Stimulated activated CD4-positive, alpha-beta T cell treated with anti-CD3 and anti-CD28 coated beads, Interleukin-1b, Interleukin-23, amount 100 ng/mL, for 1 hour (primary cell): ENCODE measurements at places on chromosomes 1 and 21.

DNA sequence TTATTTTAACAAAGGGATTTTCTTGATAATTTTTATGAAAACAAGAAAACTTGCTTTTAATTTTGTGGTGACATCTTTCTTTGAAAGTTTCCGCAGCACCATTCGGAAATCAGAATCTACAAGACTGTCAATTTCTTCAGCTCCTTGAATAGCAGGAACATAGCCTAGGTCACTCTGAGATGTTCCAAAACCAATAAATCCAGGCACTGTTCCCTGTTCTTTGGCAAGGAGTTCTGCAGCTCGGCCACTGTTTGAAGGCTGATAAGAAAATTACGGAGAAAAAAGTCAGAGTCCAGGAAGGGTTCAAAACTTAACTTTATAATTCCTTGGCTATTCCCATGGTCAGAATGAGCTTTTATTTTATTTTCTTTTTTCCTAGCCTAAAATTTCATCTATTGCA, 6.0 kb downstream of the LTN1 start:
- DNase-seq = no peak

GRCh38 chr1:31595836-31596736, 19.8 kb downstream of the TINAGL1 start:
- DNase-seq = no peak

- no peak for DNase-seq
These were observed 17.2 kb downstream of the KIF26B start for GRCh38 chr1:245172026-245172425.

- DNase-seq = no peak
These were observed 37.9 kb upstream of the RHOU start for GRCh38 chr1:228697207-228698016.

GRCh38 chr1:46569884-46570725, 18.7 kb upstream of the KNCN start:
- no peak for DNase-seq

GRCh38 chr21:17537299-17537698, 24.5 kb downstream of the CXADR start:
- no peak for DNase-seq

- no peak for DNase-seq
These were observed 27.5 kb downstream of the SERTAD4 start for GRCh38 chr1:210260096-210260495.

DNA sequence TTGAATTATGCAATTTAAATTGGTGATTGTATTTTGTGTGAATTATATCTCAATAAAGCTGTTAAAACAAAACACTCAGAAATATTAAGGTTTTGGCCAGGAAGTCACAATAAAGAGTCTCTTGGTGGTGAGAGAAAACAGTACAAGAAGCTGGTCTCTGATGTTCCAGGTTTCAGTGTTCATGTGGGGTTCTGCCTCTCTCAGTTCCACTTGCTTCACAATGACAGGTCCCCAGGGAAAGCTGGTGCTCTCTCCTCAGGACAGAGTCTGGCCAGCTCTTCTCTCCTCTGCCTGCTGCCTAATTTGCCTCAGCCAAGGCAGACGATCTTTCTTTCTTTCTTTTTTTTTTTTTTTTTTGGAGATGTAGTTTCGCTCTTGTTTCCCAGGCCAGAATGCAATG, 342.9 kb upstream of the PLXNA2 start:
- DNase-seq = no peak

DNA sequence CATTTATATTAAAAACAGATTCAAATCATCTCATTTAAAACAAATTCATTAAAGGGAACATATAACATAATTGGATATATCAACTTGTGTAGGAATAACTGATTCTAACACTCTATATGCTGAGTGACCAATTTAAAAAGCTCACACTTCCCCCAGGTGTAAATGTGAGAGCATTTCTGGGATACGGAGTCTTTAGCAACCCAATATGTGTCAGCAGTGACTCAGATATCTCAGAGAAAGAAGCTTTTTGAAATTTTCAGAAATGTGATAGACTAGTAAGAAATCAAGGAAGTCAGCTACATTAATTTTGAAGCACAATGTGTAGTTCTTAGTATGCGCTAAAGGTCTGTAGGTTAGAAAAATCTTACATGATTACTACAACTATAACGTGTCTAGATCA, 87.9 kb upstream of the SERTAD4 start:
- no peak for DNase-seq

DNA sequence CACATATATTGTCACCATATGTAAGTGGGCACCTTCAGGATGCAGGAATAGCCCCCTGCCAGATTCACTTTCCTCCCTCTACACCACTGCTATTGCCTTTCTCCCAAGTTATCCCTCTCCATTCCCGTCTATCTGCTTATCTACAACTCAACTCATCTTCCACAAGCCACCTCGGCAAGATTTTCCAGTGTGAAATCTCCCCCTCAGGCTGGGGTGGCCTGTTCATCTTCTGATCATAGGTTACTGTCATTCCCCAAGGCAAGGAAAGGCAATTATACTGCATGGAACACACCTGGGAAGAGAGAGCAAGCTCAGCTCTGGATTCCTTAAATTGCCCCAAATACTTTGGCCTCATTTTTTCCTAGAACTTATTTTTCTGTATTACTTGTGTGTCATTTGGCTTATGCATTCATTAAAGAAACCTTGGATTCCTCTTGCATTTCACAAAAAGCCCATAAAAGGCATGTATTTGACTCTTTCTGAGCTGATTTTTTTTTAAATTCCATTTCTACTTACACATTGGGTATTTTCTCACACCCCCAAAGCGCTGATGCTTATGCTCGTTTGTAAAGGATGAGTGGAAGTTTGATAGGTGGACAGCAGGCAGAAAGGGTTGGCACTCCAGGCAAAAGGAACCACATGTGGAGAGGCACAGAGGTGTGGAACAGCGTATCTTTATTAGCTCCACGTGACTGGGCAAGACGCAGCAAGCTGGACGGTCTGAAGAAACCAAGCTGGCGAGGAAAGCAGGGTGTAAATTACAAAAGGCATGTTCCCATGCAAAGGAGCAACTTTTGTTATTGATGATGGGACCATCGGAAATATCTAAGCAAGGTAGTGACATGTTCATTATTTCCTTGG, 169.7 kb upstream of the RAB4A start:
- no peak for DNase-seq

DNA sequence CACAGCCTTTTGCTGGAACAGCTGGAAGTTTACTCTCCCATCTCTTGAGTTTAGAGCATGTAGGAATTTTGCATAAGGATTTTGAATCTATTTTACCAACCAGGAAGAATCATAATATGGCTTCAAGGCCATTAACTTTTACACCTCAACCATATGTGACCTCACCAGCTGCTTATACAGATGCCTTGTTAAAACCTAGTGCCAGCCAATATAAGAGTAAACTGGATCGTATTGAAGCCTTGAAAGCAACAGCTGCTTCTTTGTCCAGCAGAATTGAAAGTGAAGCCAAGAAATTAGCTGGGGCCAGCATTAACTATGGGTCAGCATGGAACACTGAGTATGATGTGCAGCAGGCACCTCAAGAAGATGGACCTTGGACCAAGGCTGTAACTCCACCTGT, 65.4 kb downstream of the CEP350 start:
- no peak for DNase-seq

- no peak for DNase-seq
These were observed 3.9 kb upstream of the CD1C start for GRCh38 chr1:158285756-158286241.

DNA sequence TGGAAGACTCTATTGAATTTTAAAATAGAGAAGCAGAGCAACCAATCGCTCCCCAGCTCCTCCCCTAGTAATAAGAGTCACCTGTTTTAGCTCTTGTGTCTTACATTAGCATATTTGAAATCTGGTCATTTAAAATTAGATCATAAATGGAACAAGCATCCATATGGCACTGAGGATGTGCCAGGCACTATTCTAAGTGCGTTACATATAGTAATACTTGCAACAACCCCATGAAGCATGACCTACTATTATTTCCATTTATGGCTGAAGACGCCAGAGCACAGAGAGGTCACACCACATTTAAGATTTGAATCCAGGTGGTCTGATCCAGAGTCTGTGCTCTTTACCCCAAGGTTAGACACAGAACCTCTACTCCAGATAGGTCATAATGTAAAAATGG, 82.0 kb upstream of the HIVEP3 start:
- DNase-seq = no peak

DNA sequence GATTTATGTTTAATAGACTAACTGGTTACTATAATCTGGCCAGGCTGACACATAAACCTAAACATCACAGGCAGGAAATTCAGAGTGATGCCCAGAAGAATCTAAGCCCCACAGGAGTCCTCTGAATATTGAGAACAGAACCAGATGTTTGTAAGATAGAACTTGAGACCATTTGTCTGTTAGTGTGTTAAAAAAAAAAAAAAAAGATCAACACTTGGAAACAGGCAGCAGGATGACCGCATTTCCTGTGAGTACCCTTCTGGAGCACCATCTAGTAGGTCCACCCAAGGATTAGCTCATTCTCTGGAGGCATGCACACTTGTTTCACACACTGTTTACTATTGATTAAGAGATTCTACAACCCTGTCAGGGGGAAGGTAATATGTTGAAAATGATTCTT, 111.4 kb upstream of the VANGL1 start:
- no peak for DNase-seq

- DNase-seq = no peak
These were observed 860.4 kb downstream of the PLA2G4A start for GRCh38 chr1:187689129-187689528.

DNA sequence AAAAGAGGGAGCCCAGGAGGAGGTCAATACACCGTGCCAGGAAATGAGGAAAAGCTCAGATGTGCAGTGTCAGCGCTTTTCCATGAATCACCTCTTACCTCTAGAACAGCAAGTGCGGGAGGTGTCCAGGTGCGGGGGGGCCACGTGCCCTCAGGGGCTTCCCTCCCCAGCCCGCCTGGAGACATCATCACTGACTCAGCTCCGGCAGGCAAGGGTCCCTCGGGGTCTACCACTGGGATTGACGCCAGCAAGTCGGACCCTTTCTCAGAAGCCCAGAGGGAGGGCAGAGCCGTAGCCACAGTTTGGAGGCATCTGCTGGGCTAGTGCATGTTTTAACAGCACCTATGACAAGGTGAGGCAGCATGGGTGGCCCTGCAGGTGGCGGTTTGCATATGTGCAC, 67.4 kb upstream of the TRAPPC10 start:
- DNase-seq = no peak

- no peak for DNase-seq
These were observed 2.7 kb downstream of the FCER1G start for GRCh38 chr1:161217831-161218230.

DNA sequence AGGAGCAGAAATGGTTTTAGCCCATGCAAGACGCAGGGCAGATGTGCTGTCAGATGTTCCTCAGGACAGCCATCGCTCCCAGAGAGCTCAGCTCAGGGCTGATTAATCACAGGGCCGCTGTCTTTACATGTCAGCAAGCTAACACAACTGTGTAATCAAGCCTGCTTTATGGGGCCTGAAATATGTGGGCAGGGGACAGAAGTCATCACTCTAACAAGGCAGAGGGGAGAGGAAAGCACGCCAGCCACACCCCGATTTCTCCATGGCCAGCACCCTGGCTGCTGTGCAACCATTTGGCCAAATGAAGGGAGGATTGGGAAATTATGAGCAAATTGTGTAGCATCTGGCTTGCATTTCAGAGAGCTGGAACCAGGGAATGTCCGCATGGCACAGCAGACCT, 368.8 kb downstream of the NPHP4 start:
- DNase-seq = no peak

GRCh38 chr1:53359225-53359933, 31.5 kb upstream of the LRP8 start:
- no peak for DNase-seq

DNA sequence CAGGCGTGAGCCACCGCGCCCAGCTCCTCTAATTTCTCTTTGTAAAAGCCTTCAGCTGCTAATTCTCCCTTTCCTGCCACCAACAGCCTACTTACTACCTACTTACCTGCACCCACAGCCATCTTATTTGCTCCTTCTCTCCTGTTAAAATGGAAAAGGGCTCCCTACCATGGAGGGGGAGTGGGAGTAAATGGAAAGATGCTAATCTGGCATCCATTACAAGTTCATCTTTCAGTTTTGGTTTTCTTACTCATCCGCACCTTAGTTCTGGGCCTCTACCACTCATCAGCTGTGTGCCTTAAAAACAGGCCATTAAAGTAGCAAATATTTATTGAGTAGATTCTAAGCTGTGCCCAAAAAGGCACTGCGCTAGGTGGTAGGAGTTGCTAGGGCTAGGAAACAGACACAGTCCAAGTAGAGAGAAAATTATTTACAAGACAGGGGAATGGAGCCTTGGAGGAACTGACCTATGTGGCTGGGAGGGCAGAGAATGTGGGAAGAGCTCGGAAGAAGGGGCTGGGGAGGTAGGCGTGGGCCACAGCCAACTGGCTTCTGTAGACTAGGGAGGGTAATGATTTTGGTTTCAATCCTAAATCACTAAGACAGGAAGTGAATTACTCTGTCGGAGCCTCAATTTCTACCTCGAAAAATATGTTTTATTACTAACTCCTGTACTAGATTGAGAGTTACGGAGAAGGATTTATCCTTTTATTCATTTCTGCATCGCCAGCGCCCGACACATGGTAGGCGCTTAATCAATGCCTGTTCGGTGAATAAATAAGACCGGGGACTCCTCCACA, 685 bp upstream of the DDI2 start:
- DNase-seq = no peak

GRCh38 chr1:107625405-107626029, 339.5 kb downstream of the VAV3 start:
- no peak for DNase-seq

GRCh38 chr1:76198452-76198851, 123.9 kb downstream of the ST6GALNAC3 start:
- DNase-seq = no peak

DNA sequence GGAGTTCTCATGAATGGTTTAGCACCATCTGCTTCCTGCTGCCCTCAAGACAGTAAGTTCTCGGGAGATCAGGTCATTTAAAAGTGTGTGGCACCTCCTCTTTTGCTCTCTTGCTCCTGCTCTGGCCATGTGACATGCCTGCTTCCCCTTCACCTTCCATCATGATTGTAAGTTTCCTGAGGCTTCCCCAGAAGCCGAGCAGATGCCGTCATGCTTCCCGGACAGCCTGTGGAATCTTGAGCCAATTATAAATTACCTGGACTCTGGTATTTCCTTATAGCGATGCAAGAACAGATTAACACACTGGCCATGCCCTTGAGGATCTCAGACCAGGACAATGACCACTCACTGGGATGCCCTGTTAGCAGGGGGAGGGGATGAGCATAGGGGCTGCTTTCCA, 212.3 kb downstream of the MATN1 start:
- no peak for DNase-seq

- DNase-seq = no peak
These were observed 641 bp upstream of the KCNK2 start for GRCh38 chr1:215081661-215082531.

- DNase-seq = no peak
These were observed 179.6 kb downstream of the DHRS3 start for GRCh38 chr1:12438349-12438924.

GRCh38 chr1:177174921-177175634, 4.3 kb downstream of the BRINP2 start:
- no peak for DNase-seq

GRCh38 chr1:179226738-179227137, 2.7 kb downstream of the ABL2 start:
- DNase-seq = no peak

DNA sequence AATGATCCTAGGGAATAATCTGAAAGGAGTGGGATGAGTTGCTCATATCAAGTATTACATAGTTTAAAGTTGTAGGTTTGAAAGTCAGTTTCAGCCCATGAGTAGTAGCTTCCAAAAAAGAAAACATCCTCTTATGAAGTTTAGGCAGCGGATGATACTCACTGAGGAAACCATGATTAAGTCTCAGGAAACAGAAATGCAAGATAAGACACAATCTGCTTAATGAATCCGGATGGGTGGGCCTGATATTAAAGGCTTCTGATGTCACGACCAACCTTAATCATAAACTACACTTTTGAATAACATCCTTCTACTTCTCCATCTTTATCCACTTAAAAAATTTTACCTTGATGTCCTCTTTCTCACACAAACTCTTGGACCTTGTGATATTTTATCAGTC, 61.8 kb downstream of the S1PR1 start:
- DNase-seq = no peak
